Naive thymus-derived CD4-positive, alpha-beta T cell (primary cell): ENCODE measurements at places on chromosomes 13 and 19.

DNA sequence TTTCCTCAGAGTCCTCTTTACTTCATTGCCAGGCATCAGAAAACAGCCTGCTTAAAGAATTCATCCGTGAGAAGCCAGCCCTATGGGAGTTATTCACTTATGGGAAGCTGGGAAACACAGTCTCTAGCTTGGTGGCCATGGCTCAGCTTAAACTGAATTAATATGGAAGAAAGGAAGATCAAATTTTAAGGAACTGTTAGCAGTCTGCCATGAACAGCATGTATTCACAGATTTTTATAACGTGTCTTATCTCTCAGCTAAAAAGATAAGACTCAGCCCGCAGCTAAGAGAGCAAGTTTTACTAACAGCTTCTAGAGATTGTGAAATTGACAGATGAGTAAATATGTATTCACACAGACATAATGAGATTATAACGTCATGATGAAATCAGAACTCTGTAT, 253.7 kb upstream of the RXFP2 start:
- no peak for DNase-seq

- DNase-seq: no peak
Measured at GRCh38 chr13:85314686-85315085, 484.5 kb downstream of the SLITRK6 start.

DNA sequence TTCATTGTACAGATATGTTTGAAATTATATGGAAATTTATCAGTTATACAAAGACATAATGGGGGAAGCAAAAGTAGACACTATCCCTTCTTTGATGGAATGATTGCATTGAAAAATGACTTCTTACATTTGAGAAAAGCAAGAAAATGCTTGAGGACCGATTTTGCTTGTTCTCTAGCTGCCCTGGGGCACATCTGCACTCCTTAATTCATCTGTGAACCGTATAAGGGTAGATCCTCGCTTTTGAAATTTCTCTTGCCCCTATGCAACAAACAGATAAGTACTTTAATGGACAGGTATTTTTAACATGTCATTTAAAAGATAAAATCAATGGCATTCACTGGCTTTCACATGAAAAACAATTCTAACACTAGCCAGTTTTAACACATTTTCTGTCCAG, 13.5 kb upstream of the MLNR start:
- no peak for DNase-seq

DNA sequence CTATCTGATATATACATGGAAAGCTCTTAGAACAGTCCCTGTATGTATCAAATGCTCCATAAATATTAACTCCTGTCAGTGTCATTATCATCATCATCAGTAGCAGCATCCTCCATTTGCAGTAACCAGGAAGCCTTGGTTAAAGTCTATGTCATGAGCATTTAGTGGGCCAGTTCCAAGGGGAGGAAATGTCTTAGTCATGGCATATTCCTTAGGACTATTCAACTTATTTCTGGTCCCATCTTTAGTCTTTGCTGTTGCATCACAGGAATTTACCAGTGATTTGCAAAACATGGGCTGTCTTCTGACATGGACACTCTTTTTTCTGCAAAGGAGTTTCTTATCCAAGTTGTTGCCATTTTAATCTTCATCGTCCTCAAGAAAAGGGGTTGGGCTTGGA, 98.4 kb downstream of the WDFY2 start:
- no peak for DNase-seq

DNA sequence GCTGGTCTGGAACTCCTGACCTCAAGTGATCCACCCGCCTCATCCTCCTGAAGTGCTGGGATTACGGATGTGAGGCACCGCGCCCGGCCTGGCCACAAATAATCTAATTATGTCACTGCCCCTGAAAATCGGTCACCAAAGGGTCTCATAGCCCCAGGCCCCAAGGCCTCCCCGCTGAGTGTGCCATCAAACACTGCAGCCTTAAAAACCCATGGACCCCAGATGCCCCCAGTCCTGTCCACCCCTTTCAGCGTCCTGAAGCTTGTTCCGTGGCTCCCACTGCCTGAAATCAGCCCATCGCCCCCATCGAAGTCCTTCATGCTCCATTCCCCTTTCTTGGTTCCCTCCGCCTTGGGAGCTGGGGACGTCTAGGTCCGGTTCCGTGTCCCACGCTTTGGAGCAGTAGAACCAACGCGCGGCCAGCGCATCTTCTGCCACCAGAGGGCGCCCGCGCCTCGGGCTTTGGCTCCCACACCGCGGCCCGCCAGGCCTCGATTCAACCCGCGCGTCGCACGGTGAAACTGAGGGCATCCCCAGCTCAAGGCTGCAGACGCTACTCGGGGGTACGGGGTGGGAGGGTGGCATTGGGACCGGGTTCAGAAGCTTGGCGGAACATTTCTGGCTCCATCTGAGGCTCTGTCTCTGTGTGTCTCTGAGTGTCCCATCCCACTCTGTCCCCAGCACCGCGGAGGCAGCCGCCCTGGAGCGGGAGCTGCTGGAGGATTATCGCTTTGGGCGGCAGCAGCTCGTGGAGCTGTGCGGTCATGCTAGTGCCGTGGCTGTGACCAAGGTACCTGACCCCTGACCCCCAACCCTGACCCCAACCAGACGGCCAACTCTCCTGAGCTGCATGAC, 3.5 kb downstream of the YJEFN3 start:
- DNase-seq: peak; percentile 77

GRCh38 chr13:113017506-113018215, 48.6 kb downstream of the MCF2L start:
- DNase-seq: no peak

- no peak for DNase-seq
Measured at GRCh38 chr19:10817291-10818038, 18.5 kb downstream of the TMED1 start.

GRCh38 chr19:32919365-32919764, 49.8 kb upstream of the SLC7A9 start:
- no peak for DNase-seq

GRCh38 chr13:77323858-77324257, 3.0 kb downstream of the MYCBP2 start:
- no peak for DNase-seq
